ENCODE measurements at places on chromosomes 3 and 15.

DNA sequence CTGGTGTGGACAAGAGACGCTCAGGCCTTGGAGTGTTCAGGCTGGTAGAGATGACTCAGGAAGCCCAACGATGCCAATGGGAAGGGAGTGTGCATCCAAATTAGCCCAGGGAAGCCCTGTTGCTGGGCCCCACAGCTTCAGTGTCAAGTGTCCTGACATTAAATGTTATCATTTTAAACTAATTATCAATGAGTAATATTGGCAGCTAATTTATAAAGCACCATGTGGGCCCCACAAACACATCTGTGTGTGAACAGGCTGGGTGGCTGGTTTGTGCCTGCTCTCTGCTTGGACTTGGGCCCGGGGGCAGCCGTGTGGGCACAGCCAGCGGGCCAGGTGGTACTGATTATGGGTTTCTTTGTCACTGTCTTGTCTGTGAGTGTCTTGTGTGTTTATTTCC, 15.0 kb downstream of the FBLN2 start:
- DNase-seq = no peak

- no peak for DNase-seq
These were observed 94.9 kb downstream of the NTRK3 start for GRCh38 chr15:88161636-88162035.

DNA sequence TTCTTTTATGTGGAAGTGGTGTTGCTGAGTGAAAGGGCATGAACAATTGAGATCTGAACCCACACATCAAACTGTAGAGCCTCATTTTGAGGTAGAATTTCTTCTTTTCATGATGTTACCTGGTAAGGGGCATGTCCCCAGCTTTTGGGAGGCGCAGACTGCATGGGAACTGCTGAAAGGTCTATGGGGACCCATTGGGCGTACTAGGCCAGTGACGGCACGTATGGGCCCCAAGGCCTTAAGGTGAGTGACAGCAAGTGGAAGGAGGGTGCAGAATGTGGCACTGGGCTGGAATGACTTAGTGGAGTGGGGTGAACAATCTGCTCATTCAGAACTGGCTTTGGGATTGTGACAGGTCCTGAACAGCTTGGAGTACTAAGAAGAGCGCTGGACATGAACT, 123.6 kb upstream of the RGMA start:
- no peak for DNase-seq

GRCh38 chr15:42371096-42371495, 11.8 kb downstream of the CAPN3 start:
- no peak for DNase-seq

DNA sequence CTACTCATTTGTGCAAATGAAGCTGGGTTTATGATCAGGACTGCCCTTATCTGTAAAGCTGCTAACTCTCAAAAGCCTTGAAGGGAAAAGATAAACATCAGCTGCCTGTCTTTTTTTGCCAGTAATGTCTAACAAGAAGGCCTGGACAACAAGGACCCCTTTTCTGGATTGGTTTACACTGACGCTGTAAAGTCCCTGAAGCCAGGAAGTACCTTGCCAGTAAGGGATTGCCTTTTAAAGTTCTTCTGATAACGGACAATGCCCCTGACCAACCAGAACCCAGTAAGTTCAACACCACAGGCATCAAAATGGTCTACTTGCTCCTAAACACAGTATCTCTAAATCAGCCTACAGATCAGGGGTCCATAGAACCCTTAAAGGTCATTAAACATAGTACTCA, 178.0 kb downstream of the PCCB start:
- no peak for DNase-seq

DNA sequence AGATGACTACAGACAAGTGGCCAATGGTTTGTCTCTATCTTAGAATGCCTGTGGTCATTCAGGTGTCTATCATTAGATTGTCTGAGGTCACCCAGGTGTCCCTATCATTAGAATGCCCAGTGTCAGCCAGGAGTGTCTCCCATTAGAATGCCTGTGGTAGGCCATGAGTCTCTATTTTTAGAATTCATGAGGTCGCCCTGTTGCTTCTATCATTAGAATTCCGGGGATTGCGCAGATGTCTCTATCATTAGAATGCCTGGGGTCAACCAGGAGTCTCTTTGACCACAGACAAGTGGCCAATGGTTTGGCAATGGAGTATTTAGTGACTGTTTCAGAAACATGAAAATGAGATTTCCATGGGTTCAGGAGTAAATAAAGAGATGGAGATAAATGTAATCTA, 7.6 kb downstream of the RTP2 start:
- no peak for DNase-seq

DNA sequence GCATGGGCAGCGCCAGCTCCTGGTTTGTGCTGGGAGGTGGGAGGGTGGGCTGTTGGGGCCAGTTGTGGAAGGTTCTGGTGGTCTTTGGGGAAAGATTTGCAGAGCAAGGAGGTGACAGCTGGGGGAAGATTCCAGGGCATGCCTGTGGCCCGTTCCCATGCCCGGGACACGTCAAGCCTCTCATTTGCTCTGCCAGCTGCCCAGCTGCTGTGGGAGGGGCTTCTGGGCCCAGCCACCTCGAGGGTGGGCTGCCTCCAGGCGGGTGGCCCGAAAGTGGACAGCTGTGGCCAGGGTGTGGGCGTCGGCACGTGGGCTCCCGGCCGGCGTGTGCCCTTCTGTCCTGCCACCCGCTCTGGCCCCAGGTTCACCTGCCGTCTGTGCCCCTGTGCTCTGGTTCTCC, 17.2 kb downstream of the PLXNA1 start:
- DNase-seq = no peak

DNA sequence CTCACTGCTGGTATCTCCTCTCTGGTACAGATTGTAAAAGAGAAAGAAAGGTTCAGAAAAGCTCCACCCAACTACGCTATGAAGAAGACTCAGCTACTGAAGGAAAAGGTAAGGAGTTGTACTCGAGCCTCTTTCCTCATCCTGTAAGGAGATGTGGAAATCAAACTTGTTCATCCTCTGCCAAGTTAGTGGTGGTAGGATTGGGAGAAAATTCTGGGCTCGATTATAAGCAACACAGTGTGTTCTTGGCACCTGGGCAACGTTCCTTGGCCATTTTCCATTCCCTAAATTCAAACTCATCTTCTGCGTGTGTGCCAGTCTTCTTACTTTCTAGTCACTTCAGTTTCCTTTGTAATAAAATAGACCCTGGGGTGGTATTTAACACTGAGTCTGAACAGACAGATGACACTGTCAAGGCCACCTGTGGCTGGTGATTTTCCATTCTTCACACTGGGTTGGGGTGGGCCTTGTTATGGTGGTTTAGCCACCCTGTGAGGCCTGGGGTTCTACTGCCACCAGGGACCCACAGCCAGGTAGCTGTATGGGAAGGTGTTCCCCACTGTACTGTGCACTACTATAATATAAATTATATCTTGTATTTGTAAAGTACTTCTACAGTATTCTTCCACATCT, 17.1 kb upstream of the ITPKA start:
- DNase-seq = no peak

DNA sequence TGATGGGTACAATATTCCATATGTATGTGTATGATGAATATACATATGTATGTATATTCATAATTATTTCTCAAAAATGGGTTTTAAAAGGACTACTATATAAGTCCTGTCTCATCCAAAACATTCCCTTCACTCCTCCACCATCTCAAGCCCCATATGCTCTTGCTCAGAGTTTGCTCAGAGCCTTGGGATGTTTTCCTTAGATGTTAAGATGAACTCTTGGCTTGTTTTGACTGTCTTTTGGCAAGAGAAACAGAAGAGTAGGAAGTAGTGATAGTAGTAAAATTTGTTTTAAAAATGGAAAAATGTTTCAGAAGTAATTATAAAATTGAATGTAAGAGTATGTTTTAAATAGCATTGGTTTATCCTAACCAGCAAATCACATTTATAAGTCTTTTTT, 6.2 kb upstream of the EPHA3 start:
- DNase-seq = no peak

- no peak for DNase-seq
These were observed 39.6 kb downstream of the ERC2 start for GRCh38 chr3:56428667-56429066.

DNA sequence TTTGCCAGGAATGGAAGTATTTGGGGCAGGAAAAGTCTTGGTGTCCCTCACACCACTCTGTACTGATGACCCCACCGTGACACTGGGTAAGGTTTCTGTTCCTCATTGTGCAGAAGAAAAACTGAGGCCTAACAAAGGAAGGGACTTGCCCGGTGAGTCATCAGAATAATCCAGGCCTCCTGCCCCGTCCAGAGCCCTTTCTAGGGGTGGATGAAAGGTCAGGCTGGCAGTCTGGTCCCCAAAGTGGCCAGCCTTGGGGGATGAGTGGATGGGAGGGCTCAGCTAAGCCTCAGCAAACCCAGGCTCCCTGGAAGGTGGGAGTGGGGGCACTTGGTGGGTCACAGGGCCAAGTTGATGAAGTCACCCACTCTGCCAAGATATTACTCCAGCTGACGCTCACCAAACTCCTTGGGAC, 2.3 kb upstream of the DNAH1 start:
- no peak for DNase-seq

DNA sequence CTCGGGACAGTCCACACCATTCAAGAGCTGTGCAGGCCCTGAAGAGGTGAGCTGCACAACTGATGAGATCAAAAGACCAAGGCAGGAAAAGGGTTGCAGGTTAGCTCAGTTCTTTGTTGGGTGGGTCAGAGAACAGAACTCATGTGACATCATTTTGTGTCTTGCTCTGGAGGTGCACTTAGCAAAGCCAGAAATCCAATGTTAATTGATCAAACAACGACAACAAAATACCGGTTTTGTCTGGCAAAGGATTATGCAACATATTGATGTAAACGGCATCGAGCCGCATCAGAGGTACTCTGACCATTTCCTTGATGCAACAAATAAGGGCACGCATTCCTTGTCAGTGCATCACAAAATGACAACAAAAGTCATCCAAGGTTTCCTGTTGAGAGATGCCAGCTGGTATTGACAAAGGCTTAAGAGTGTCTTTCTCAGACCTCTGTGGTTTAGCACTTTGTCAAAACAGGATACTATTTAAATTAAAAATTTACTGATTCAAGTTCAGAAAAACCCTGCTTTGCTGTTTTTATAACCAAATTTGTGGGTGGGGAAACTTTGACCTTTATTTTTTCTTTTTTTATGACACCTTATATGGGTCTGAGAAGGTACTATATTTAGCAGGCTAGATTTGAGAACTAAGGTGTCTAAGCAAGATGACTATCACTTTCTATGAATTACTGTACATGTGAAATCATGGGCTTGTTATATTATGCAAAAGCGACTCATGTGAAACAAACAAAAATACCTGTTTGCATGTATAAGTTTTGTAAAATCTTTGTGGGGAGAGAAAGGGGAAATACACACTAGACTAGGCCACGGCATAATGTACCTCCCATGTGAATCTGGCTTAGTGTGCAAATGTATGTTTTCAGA, 496.1 kb downstream of the FOXP1 start:
- DNase-seq = no peak

DNA sequence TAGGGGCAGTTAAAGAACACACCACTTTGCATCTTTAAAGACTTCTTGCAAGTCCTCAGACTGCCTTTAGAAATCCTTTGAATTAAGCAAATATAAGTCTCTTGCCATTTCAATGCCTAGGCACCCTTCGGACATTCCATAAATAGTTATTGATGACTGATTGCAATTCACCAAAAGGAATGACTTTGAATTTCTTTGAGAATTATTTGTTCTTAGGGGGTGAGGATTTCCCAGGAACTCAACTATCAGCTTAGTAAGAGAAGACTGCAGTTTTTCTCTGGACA, 495 bp upstream of the MYEF2 start:
- no peak for DNase-seq

GRCh38 chr3:135324301-135324700, 529.2 kb downstream of the EPHB1 start:
- DNase-seq = no peak

DNA sequence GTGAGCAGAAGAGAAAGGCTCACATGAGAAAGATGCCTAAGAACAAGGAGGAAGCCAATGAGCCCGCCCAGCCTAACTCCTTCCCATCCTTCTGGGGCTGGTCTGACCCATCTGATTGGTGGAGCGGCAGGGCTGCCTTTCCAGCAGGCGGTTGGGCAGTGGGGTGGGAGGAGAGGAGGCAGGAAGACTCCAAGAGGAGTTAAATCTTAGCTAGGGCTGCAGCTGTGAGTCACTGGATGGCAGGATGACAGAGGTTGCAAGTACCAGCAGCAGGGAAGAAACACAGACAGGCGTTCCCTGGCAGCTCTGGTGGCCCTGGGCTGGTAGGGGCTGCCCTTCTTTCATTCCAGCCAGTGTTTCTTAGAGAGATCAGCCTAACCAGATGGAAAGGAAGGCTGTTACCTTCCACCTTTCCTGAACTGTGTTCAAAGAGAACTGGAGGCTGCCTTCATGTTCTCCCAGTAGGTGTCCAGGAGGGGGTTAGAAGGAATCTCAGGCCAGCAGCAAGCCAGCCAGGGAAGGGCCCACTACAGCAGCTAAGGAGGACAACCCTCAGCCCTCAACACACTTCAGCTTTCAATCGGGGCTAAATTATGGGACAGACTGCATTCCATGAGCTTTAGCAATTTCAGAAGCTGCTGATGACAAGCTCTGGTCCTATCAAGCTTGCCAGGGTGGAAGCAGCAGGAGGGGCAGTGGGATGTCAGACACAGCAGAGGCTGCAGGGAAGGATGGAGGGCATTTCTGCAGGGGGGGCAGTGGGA, 50.3 kb downstream of the CHSY1 start:
- no peak for DNase-seq

GRCh38 chr3:139361276-139361675, 17.5 kb downstream of the MRPS22 start:
- no peak for DNase-seq

GRCh38 chr15:63013052-63013808, 29.3 kb upstream of the TPM1 start:
- no peak for DNase-seq

GRCh38 chr15:31399544-31400171, 73.0 kb downstream of the KLF13 start:
- DNase-seq = no peak

- no peak for DNase-seq
These were observed 3.6 kb downstream of the DUOX2 start for GRCh38 chr15:45110256-45110820.

- DNase-seq = no peak
These were observed 13.3 kb downstream of the EBLN2 start for GRCh38 chr3:73074781-73075180.

DNA sequence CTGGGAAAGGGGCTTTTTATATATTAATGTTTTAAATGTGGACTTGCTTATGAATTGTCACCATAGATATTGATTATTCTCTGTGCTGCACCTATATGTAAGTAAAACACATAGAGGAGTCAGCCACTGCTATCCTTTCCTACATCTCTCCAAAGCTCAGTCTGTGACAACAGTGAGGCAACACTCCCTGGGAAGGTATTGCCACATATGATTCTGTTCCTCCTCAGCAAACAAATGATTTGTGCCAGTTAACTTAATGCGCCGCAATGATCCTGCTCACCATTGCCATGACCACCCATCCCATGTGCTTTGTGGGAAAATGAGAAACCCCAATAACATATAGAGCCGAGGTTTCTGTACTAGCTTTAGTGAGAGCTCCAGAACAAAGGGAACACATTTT, 75.1 kb upstream of the FBN1 start:
- DNase-seq = no peak

- DNase-seq = no peak
These were observed 8.7 kb downstream of the PXK start for GRCh38 chr3:58341376-58341775.

- DNase-seq = no peak
These were observed 42.2 kb downstream of the C3orf85 start for GRCh38 chr3:109178708-109179107.
